Stimulated activated CD4-positive, alpha-beta T cell treated with anti-CD3 and anti-CD28 coated beads, TNF-alpha, amount 100 ng/mL, for 24 hours (primary cell): ENCODE measurements at places on chromosomes 5 and 9.

DNA sequence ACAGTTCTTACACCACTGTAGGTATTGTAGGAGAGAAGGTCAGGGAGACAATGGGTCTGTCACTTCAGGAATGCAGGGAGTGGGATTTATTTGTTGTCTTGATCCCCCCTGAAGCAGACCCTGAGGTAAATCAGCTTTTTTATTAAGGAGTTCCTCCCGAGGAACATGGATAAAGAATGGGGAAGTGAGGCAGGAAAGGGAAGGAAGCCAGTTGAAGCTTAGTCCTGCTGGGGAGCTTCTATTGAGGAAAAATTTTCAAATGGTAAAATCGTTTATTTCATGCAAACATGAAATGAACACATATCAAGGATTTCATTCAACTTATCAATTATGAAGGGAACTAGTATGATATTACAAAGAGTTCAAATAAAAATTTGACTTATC is 318.6 kb upstream of the PIK3R1 start:
- no peak for DNase-seq

GRCh38 chr9:134349936-134350335 is 23.7 kb downstream of the RXRA start:
- no peak for DNase-seq

DNA sequence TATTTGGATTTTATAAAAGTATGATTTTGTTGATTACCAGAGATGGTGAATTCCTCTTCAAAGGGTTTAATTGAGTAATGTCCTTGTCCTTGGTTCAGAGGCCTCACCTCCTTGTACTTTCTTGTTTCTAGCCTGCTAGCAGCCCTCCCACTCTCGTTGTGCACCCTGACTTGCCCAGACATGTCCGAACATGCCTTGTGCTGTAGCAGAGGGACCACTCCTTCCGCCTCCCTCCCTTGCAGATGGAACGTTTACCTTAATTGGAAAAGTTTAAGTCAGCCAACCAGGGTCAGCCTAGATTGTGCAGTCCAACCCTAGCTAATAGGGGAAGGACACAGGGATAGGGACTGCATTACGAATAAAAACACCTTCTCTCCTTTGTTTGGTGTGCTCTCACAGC is 406.9 kb upstream of the NMUR2 start:
- DNase-seq: no peak

GRCh38 chr9:92353051-92353450 is 27.3 kb downstream of the CENPP start:
- DNase-seq: no peak

DNA sequence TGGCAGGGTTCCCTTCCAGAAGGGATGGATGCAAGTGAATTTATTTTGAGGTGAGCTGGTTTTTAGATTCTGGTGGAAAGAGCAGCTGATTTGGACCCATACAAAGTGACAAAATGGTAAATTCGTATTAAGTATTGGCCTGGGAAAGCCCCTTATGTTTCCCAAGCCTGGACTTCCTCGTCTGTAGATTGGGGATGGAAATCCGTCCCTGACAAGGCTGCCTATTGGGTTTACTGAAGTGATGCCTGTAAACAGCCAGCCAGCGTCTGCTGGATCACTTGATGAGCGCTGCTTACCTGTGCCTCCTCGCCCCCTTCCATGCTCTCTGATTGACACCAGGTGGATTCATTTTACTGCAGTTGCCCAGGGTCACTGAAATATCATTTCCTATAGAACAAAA is 233.8 kb downstream of the GADD45G start:
- DNase-seq: no peak

DNA sequence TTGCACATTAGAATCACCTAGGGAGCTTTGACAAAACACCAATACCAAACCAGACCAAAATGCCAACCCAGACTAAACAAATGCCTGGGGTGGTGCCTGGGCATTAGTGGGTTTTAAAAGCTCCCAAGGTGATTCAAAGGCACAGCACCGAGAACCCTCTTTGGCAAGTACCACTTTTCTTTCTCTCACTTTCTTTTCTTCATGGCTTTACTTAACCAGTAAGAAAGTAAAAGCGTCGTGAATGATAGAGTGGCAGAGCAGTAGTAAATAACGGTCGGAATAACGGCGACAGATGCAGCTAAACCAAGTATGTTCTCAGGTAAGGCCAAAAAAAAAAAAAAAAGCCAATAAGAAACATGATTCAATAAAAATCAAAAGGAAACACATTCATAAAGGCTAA is 49.5 kb downstream of the ZNF608 start:
- DNase-seq: no peak

DNA sequence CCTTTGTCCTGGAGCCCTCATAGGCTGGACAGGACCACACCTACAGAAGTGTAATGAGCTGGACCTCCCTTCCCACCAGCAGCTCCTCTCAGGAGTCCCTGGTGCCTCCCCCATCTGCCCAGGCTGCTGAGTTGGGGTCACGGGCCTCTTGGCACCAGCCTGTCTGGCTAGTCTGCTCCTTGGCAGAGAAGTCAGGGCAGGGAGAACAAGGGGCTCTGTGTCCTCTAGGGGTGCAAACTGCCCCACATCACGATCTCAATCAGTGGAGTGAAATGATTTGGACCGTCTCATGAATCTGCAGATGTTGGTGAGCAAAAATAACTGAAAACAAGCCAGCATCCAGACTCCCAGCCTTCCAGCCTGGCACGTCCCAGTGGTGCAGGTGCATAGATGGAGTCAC is 14.9 kb upstream of the GFPT2 start:
- no peak for DNase-seq

DNA sequence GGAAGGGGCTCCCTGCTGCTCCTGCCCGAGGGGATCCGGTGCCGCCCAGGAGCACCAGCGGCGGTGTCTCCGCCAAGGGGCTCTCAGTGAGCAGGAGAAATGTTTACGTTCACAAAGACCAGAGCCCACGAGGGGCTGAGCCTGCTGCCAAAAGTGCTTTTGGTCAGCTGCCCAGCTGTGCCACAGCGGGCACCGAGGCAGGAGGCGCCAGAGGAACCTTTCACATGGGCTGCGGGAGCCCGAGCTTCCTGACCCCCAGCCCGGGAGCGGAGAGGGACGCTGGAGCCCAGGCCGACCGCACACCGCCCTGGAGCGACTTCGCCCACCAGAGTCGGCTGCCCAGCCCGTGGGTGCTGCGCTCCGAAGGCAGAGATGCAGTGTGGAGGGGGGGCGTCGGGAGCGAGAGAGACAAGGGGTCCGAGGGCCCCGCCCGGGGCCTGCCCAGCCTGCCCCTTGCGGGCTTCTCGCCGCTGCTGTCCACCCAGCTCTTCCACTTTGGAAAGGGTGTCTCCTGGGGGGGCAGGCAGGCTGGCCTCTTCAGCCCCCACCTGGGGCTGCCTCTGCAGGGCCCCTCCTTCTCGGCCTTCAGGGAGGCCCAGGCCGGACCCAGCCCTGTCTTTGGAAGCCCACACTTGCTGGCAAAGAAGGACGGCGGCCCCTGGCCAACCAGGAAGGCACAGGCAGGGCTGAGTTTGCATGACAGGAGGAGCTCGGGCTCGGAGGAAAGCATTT is 7.9 kb downstream of the PPP1R26 start:
- DNase-seq: no peak

- DNase-seq: no peak
These were observed 26.9 kb downstream of the GALNT12 start for GRCh38 chr9:98834386-98834785.

DNA sequence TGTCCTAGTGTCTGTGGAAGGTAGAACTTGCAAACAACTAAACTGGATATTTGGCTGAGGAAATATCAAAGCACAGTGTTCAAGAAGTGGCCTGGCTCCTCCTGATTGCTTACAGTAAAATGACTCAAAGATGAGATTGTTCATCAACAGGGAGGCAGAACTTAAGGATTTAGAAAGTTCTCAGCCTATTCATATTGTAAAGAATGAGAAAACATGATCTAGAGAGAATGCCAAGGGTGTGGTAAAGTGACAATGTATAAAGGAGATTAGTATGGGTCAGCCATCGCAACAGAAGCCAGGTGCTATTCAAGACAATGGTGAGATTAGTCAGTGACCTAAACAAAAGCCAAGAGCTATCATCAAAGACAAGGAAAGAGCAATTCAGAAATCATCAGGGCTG is 372.3 kb downstream of the SPOCK1 start:
- DNase-seq: no peak

DNA sequence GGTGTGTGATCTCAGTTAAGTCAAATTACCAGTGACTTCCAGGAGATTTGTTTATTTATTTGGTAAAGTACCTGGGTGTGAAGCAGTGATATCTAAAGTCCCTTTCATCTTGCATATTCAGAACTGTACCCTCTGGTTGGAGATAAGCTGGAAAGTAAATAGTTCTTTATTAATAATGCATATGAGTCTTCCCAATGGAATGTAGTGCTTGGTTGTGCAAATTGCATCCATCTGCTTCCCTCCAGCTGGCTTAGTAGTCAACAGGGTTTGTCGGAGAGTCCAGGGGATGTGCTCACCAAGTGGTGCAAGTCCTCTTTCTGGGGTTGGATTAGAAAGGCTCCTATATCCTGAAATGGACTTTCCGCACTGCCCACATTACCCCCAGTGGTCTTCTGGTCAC is 42.0 kb downstream of the TRPM3 start:
- DNase-seq: no peak

DNA sequence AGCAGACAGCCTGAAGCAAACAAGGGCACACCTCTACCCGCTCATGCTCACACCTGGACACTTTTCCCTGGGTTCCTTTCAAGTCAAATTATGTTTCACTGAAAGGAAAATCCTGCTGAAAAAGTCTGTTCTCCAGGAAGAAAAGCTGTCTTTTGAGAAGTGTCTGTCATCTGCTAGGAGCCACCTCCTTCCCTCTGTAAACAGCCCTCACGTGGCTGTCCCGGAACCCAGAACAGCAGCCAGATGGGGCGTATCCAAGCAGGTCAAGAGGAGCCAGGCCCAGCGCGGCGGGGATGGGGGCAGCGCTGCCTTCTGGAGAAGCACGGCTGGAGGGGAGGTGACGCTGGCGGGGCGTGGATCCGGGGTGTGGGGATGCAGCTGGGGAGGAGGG is at the start of gene PNPLA7:
PNPLA7 (minus strand) TSS at position 172 of the 391 bp plus-strand sequence. CDS start 205 bp downstream, outside the sequence.
- peak; percentile 43 for DNase-seq

- no peak for DNase-seq
These were observed 441.1 kb downstream of the EBF1 start for GRCh38 chr5:158658446-158659230.

GRCh38 chr9:2742214-2742613 is 24.9 kb downstream of the KCNV2 start:
- no peak for DNase-seq
